ENCODE measurements at places on chromosomes 11 and 22.
A peak's percentile ranks its signal among the peaks of the same experiment; 100 is the strongest.

DNA sequence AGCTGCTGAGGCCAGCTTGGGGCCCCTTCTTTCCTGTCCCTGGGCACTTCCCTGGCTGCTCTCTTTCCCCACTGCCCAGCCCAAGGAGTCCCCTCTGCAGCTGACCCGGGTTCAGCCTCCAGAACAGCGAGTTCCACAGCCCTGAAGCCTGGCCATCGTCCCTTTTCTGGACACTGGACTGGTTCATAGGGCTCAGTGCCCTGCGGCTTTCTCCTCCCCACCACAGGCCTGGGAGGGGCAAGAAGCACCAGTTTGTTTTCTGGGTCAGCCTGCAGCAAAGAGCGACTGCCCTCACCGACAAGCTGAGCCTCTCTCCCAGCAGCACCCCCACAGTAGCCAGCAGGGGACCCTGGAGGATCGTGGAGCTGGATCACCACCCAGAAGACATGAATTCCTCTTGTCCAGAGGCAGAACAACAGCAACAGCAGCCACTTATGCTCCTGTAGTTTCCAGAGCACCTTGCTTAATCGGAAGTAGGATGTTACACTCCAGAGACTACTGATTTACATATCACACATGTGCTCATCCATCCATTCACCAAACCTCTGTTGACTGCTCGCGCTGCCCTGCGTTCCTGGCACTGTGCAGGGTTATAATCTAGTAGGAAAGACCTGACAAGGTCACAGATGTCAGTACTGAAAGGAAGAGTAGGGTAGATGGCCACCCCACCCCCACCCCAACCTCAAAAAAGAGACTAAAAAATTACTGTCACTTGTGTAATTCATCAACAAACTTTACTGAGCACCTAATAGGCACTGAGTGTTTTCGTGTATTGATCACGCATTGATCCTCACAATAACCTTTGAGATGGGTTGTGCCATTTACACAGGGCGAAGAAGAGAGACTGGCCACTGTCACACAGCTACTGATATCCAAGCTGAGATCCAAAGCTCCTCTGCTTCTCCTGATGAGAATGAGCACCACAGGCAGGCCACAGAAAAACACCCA, 13.0 kb upstream of the CXCR5 start:
- peak; percentile 69 for DNase-seq

DNA sequence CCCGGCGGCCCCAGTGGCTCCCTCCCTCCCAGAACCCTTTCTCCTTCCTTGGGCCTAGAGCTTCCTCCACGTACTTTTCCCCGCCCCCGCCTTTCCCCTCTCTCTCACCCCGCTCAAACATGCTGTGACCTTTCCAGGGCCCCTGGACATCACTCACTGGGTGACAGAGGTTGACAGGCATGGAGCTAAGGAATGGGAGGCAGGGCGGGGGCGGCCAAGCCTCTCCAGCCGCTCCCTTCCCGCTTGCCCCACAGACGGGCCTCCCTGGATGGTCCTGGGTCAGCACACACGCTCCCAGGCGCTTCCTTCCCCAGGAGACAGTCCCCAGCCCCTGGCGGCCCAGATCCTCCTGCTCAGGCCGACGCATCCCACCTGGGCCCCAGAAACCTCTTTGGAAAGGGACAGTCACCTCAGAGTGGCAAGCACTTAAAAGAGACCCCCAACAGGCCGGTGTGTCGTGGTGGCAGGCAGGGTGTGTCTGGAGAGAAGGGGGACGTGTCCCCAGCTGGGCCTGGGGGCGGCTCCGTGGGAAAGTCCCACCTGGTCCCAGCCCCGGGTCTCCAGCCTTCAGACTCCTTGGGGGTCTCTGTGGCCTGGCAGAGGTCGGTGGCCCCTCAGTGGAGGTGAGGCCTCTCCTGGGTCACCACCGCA, 8.8 kb downstream of the H19 start:
- no peak for DNase-seq

DNA sequence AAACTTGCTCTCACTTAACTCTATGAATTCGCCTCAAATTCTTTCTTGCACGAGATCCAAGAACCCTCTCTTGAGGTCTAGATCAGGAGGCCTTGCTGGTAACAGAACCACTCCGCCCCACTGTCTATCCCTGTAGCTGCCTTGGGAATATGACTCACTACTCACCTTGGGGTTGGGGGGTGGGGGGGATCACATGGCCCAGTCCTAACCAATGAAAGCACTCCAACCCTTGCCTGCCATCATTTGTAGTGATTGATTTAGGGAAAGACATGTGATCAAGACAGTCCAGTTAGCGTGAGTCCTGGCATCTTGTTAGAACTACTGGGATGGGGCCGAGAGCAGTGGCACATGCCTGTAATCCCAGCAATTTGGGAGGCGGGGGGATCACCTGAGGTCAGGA, 4.8 kb upstream of the MRTFA start:
- no peak for DNase-seq

DNA sequence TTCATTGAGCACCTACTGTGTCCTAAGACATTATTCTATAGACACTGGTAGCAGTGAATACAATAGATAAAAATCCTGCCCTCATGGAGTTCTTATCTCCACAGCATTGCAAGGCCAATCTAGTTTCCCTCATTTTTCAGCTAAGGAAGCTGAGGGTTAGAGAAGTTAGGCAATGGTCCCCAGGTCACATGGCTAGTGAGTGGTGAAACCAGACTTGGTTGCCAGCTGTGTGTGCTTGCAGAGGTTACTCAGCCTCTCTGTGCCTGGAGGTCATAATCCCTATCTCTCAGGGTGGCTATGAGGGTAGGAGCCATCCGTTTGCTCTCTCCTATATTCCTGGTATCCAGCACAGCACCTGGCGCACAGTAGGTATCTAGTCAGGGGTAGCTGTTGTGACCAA, 147.7 kb upstream of the SEZ6L start:
- no peak for DNase-seq

DNA sequence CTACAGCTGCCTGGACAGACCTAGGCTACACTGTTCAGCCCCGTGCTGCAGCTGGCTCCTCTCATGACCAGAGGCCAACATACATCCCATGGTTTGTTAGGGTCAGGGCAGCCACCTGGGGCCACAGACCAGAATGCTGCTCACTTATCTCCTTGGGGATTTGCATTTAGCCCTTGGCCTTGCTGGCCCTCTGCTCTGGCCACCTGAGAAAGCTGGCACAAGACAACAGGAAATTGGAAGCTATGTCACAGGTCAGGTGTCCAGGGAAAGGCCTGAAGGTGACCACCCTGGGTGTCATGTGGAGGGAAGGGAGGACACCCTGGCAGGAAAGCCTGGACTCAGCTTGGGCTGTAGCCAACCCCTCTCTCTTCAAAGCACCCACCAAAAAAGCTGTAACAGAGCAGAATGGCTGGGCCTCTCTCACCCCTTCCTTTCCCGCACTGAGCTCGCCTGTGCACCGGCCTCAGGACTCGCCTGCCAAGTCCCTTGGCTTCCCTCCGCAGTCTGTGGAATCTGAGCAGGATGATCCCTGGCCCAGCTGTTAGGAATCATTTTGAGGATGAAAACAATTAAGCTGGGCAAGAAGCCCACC, 86.3 kb downstream of the SNX19 start:
- no peak for DNase-seq

- no peak for DNase-seq
These were observed 9.7 kb upstream of the APOL4 start for GRCh38 chr22:36211237-36211861.

DNA sequence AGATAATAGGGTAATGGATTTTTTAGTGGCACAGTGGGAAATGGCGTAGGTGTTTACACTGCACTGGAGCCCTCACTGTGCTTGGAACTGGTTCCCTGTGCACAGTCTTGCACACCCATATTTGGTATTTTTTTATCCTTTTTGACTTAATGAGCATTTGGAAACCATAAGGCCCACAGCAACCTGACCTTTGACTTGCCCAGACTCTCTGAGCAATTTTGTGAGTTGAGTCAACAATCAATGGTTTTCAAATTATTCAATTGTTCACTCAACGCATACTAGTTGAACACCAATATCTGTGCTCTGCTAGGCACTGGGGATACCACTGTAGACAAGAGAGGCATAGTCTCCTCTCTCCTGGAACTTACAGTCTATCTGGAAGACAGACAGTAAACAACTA, 14.3 kb downstream of the CD44 start:
- DNase-seq = no peak

DNA sequence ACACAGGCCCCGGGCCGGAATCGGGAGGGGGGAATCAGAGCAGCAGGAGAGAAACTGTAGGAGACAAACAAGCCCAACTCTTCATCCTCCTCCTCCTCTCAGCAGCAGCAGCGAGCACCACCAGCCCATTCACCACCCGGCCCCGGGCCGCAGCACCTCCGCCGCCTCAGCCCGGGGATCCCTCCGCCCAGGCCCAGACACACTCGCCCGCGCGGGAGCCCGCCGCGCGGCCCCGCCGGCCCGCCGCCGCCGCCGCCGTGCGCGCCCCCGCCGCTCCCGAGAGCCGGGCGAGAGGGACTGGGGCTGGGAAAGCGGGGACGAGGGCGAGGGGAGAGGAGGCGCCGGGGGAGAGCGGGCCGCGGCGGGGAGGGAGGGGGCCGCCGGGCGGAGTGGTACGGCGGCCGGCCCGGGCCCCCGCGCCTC, at the start of gene PHF21A:
Gene PHF21A (minus strand): TSS at position 154 of the 423 bp plus-strand sequence. CDS start 37,235 bp downstream, outside the sequence.
- peak; percentile 91 for DNase-seq

- DNase-seq = no peak
These were observed 8.3 kb downstream of the TRIM29 start for GRCh38 chr11:120129570-120129969.

GRCh38 chr11:105124756-105125155, 14.8 kb downstream of the CARD18 start:
- no peak for DNase-seq

GRCh38 chr22:41302021-41302767, 869 bp downstream of the ZC3H7B start:
- no peak for DNase-seq

GRCh38 chr22:33866511-33866910, 53.8 kb downstream of the LARGE1 start:
- DNase-seq = no peak

DNA sequence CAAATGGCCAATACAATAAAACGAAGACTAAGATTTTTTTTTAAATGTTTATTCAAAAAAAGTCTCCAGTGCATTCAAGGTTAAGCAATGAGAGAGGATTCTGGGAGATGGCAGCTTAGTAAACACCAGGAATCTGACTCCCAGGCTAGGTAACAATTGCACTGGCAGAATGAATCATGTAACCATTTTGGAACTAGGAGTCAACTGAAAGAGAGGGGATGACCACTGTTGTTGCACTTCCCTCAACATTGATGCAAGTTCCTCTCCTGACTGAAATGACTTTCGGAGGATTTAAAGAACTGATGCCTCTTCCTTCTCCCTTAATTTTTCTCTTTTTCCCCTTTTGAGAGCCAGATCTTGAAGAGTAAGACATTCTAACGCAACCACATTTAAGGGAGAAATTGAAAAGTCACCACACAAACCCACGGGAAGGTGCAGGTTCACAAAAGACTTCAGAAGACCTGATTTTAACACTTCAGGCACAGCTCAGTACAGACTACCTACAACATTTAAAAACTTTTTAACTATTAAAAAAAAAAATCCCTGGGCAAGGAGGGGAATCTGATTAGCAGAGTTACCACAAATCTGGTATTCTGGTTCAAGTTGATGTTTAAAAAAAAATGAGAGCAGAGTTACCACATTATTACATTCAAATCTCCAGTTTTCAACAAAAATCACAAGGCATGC, 56.8 kb downstream of the FCHSD2 start:
- no peak for DNase-seq

GRCh38 chr22:27088026-27088425, 430.6 kb downstream of the MIAT start:
- DNase-seq = no peak

GRCh38 chr11:123977731-123978347, at the start of gene OR10S1:
Gene OR10S1 (minus strand): TSS chr11:123977781. CDS start chr11:123977664, 117 bp downstream.
- DNase-seq = no peak

DNA sequence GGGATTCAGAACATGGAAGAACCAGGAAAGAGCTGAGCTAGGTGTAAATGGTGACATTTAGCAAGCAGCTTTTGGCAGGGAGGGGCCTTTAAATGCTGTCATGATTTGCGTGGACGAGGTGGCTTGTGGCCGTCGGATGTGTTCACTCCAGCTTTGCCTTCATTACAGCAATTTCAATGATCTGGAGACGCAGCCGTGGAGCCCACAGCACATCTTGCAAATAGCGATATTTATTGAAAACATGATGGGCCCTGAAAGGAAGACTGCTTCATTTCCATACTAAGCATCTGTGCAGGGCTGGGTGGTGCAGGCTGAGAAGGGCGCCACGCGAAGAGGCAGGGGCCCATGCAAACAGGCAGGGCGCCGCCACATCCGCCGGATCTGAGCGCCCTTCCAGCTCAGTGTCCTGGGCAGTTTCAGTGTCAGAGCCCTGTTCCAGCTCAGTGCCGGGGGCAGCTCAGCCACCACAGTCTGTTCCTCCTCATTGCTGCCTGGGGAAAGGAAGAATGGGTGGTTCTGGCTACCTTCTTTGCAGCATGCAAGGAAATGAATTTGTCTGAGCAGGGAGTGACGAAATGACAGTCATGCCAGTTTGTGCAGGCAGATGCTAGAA, 111.1 kb upstream of the TTC12 start:
- DNase-seq = no peak

DNA sequence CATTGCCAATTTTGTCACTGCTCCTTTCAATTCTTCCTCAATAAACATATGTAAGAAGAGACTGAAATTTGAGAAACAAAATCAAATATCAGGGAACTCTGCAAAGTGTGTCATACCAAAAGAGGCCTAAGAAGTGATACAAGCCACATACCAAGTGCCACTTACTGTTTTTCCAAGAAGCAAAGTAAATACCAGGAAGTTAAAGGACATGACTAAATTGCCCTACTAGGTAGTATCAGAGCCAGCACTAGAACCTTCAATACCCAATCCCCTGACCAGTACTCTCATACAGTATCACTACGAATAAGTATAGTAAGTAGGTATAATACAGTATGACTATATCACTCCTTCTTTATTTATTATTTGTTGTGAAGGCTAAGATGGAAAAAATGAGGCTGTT, 13.6 kb downstream of the MAML2 start:
- no peak for DNase-seq

- DNase-seq = no peak
These were observed 23.7 kb upstream of the SLC35F2 start for GRCh38 chr11:107882095-107882820.

- DNase-seq = no peak
These were observed 1.3 kb downstream of the CDHR5 start for GRCh38 chr11:623349-623869.

- no peak for DNase-seq
These were observed 7.2 kb upstream of the EHD1 start for GRCh38 chr11:64885367-64886286.

GRCh38 chr22:34414467-34415440, 494.5 kb upstream of the LARGE1 start:
- no peak for DNase-seq

GRCh38 chr11:123525097-123525496, 95.0 kb downstream of the GRAMD1B start:
- DNase-seq = no peak

DNA sequence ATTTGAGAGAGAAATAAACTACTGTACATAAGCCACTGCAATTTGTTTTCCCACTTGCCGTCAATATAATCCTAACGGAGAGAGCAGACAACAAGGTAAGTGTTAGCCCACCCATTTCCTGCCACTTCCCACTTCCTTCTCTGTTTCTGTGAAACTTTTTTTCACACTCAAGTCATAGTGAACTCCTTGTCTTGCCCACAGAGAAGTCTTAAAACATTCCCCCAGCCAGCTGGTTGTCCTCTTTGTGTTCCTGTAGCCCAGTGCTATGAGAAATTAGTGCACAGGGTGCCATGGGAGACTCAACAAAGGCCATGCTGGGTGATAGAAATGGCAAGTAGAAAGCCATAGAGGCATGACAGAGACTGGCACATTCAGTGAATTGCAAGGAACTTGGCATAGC, 208.6 kb downstream of the BLID start:
- DNase-seq = no peak

GRCh38 chr11:124170801-124171586, 12.2 kb upstream of the OR10D3 start:
- no peak for DNase-seq

Measured in anterior cingulate cortex (tissue), 58 donors.